BJ (cell line): ENCODE measurements at places on chromosomes 5 and 9.

- no peak for DNase-seq
Measured at GRCh38 chr9:133449760-133450159, 10.0 kb upstream of the CACFD1 start.

GRCh38 chr5:172975289-172975688 is 8.3 kb upstream of the ATP6V0E1 start:
- DNase-seq, result no peak

DNA sequence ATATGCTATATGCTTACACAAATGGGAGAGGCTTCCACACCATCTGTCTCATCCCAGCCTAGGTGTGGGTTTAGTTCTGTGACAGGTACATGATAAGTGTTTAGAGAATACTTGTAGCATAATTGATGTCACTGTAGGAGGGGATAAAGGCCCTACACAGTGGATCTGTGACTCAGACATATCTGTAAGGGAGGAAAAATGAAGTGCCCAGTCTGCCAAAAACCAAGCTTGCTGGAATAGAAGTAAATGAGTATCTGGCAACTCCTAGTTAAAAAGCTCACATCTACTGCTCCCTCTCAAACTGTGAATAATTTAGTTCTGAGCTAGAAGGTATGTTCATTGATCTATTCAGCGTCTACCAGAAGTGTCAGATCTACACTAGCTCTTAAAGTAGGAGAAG is 38.9 kb upstream of the FAM174A start:
- no peak for DNase-seq

DNA sequence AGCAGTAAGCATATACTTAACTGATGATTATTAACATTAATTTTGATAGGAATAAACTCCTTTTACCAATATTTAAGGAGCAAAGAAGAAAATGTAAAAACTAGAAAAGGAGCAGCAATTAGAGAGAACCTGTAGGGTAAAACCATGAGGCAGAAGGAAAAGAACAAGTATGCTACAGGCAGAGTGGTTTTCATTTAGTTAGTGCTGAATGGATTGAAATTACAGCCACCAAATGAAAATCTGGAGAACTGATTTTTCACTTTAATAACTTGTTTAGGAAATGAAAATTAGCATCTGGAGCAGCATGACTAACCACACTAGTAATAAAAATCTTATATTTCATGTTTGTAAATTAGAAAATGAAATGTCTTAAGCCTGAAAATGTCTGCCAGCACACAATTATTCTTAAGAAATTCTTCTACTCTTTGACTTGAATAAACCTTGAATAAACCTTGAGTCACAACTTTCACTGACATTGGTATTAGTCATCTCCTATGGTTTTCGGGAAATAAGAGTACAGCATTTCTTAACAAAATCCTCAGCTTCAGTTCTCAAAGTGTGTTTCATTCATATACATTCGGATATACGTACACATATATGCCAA is 1504.9 kb upstream of the C9orf72 start:
- no peak for DNase-seq

DNA sequence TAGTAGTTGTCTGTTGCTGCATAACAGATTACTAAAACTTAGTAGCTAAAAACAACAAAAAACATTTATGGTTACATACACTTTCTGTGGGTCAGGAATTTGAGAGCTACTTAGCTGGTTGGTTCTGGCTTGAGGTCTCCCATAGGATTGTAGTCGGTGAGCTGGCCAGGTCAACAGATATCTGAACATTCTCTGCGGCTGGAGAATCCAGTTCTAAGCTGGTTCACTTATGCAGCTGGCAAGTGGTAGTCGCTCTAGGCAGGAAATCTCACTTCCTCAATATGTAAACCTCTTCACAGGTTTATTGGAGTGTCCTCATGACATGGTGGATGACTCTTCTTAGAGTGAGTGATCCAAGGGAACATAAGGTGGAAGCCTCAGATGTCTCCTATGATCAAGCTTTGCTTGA is 65.7 kb upstream of the TNFAIP8 start:
- no peak for DNase-seq

GRCh38 chr5:81768935-81769452 is 18.1 kb upstream of the SSBP2 start:
- peak; percentile 77 for DNase-seq

DNA sequence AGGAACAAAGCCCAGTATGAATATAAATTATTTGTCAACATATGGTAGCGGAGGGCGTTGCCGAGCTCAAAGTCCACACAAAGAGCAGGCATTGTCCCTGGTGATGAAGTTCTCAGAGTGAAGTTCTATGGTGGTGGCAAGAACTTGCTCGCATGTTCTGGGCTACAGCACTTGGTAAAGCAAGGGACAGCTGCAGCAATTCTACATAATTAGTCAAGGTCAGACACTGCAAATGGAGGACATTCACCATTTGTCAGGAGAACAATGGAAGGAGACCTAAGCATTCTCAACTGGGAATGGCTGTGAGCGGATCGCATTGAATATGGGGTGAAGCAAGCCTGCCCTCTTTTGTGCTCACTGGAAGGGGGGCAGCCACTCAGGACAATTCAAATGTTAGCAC is 503.8 kb upstream of the ADAMTS16 start:
- no peak for DNase-seq

DNA sequence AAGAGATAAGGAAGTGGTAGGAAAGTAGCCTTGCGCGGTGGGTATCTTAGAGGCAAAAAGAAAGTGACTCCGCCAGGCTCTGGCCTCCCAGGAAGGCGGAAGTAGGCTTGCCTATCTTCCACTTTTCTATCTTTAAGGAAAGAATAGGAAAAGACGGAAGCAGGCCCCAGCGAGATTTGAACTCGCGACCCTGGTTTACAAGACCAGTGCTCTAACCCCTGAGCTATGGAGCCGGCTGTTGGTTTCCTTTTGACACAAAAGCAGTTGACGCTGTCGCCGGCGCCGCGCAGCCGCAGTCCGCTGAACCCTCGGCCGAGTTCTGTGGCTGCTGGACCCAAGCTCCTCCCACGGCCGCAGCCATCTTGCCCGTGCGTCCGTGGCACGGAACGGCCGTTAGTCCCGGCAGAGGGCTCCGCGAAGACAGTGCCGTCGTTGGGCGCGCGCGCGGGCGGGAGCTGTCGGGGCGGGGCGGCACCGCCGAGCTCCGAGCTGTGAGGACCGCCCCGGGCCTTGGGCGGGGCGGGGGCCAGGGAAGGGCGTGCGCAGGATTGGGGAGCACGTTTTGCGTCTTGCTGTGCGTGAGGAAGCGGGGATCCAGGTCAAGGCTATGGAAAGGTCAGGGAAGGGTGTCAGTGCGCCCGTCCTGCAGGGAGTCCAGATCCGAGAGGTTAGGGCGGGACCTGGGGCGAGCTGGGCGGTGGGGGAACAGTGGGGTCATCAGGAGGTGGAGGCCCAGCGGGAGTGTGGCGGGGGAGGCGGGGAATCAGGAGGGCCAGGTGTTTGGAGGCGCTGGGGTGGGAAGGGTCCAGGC is 13.3 kb downstream of the TRIM7 start:
- peak; percentile 83 for DNase-seq

- no peak for DNase-seq
Measured at GRCh38 chr9:127543973-127544533, 68.0 kb upstream of the STXBP1 start.

DNA sequence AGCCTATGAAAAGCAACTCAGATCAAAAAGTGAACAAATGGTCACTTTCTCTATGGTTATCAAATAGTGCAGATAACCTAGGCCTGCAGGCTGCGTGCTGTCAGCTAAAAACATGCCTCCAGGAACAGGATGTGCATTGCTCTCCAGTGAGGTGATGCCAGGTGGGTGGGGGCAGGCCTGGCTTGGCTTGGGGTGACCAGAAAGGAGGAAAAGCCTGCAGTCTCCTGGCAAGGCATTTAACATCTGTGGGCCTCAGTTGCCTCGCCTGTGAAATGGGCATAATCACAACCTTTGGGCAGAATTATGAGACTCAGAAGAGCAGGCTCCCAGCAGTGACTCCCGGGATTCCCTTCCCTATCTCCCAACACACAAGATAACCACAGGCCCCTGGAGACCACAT is 135.9 kb downstream of the COL23A1 start:
- DNase-seq, result no peak

DNA sequence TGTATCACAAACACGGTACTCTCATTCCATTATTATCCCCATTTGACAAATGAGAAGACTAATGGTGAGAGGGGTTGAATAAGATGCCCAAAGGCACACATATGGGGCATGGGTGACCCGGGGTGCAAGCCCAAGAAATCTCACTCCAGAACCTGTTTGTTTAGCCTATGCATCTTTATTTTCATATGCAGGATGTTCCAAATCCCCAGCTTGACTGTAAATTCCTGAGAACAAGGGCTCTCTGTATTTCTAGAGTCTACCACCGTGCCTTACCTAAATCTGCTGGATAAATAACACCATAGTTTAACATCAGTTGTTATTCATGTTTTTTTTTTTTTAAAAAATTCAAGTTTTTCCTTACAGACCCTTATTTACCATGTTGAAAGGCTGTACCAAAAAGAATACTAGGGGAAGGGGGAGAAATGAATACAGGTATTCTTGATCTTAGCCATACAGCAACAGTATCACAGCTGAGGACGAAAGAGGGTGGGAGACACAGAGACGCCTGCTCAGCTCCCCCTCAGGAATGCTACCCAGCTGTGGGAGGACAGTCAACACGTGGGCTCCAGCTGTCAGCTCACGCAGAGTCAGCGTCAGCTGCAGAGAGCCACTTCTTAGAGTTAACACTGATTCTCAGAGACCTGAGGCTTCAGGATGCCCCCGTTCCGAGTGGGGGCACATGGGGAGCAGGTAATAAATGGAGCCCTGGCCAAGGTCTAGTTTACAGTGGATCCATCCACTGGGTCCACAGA is 86.6 kb downstream of the MED27 start:
- DNase-seq, result no peak

DNA sequence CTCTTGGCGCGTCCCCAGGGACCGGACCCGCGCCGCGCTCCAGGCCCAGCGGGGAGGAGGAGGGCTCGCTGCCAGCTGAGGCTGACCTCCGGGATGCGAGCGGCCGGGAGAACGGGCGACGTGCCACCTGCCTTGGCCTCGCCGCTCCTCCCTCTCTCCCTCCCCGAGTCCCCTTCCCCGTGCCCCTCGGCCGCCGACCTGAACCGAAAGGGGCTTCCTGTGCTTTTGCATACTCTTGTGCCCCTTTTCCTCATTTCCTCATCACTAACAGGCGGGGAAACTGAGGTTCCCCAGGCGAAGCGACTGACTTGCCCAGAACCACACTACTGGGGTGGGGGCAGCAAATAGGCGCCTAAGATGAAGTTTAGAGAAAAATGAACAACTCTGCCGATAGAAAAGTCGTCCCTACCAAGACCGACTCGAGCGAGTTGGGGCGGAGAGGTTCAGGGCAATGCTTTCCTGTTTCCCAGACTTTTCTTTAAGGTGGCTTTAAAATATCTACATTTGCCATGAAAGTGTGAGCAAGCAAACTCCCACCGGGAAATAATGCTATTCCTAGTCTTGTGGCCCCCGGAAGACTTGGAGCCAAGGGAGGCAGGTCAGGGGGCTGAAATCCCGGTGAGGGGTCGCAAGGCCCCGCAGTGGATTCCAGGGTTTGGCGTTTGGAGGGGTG is 580 bp upstream of the DUSP1 start:
- no peak for DNase-seq

- no peak for DNase-seq
Measured at GRCh38 chr9:4131946-4132345, 167.9 kb downstream of the GLIS3 start.

DNA sequence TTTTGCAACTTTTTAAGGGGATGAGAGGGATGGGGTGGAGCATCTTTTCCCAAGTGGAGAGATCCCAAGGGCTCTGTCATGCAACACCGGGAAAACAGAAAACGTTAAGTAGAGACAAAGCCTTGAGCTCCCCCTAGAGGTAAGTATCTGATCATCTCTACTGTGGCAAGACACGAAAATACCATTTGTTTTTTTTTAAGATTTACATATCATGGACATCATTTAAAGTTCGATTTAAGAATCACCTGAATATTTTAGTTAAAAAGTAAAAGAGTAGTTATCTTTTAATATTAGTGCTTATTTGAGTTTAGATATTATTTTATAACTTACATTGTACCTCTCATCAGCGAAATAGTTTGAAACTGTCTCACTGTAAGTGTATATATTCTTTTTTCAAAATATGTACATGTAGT is 200.4 kb downstream of the LRRC70 start:
- no peak for DNase-seq

DNA sequence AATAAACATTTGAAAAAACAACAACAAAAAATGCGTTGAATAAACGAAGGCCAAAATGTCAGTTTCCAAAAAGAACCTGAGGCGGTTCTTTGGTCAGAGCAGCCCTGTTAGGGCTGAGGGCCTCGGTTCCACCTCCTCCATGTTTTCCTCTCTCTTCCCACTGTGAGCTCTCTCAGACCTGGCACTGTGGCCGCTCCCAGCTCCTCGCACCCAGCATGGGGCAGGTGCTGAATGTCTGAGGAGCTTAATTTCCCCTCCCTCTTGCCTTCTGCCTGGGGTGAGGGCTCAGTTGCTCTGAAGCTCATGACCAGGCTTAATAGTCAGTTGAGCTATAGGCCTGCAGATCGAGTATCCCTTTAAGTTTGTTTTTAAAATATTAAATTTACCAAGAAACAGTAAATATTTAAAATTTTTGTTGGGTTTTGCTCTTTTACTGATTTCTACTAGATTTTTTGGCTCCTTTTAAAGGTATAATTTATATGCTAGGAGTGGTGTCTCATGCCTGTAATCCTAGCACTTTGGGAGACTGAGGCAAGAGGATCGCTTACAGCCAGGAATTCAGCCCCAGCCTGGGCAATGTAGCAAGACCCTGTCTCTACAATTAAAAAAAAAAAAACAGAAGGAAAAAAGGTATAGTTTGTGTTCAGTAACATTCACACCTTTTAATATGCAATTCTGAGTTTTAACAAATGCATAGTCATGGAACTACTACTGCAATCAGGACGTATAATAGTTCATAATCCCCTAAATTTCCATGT is 28.1 kb downstream of the DAPK1 start:
- no peak for DNase-seq

- no peak for DNase-seq
Measured at GRCh38 chr9:82406456-82407085, 418.0 kb downstream of the SPATA31D1 start.

GRCh38 chr5:126100767-126101166 is 322.4 kb upstream of the GRAMD2B start:
- DNase-seq, result no peak

- no peak for DNase-seq
Measured at GRCh38 chr5:160792281-160792680, 59.7 kb downstream of the ATP10B start.

DNA sequence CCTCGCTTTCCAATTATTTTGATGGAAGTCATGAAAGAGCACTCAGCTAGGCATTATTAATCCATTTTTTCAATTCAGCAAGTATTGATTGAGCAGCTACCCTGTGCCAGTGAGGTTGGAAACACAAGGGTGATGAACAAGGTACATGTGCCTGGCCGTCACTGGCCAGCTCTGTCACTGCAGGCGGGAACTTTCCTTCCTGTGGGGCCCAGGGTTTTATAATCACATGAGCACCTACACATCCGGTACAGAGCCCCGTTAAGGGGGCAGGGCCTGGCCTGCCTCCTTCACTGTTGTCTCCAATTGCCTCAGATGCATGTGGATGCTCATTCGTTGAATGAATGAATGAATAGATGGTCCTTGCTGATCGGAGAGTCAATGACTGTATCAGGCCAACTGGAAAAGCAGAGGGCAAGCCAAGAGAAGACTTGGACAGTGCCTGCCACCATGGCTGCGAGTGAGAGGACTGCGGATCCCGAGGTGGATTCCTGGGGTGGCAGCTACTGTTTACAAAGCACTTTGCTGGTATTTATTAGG is 55.9 kb upstream of the KCNMB1 start:
- no peak for DNase-seq
